ENCODE measurements at places on chromosomes 1 and 21. TPM values are rescaled to one million over a fixed set of nuclear protein-coding genes. Genes with fewer than 3 reads are reported as not detected.

Gene UBR4
- total RNA-seq = 162 TPM

Gene BACE2
- total RNA-seq = 0.28 TPM

Gene RUNX3
- total RNA-seq = 112 TPM

Gene CFHR1
- total RNA-seq = not detected

Gene DNAJC28
- 0.09 TPM for total RNA-seq

Gene CD2
- 501 TPM for total RNA-seq

Gene KIF2C
- 82.7 TPM for total RNA-seq

Gene OR10Z1
- total RNA-seq = not detected

Gene PIK3R3
- total RNA-seq = 3.2 TPM

Gene OR2L13
- not detected for total RNA-seq

Gene LTN1
- 25.6 TPM for total RNA-seq

Gene CTXND2
- not detected for total RNA-seq

Gene LORICRIN
- total RNA-seq = not detected

Gene HPCAL4
- 0.44 TPM for total RNA-seq

Gene TMEM200B
- total RNA-seq = 0.72 TPM

Gene MXRA8
- total RNA-seq = 0.75 TPM

Gene DCDC2B
- not detected for total RNA-seq

Gene PCNX2
- 25.0 TPM for total RNA-seq

Gene CD53
- 185 TPM for total RNA-seq

Gene PTPN7
- total RNA-seq = 475 TPM

Gene COL9A2
- total RNA-seq = 14.5 TPM

Gene NHLH1
- 0.54 TPM for total RNA-seq

Gene TMEM222
- total RNA-seq = 41.4 TPM

Gene TNNI3K
- not detected for total RNA-seq

Gene RGS13
- total RNA-seq = not detected

Gene AK5
- total RNA-seq = 0.17 TPM

Measured in activated CD4-positive, alpha-beta T cell treated with anti-CD3 and anti-CD28 coated beads, Interleukin-2, amount 10 ng/mL, durations not matched to agents 24 days and 14 days (primary cell).